ENCODE measurements at places on chromosomes 7 and 10.

GRCh38 chr10:124165311-124165710 lies 71.9 kb upstream of the CHST15 start:
- DNase-seq = no peak

- no peak for DNase-seq
These were observed 4.1 kb upstream of the TLX1 start for GRCh38 chr10:101126684-101127628.

- DNase-seq = no peak
These were observed 48.4 kb downstream of the PRR15 start for GRCh38 chr7:29611941-29612544.

DNA sequence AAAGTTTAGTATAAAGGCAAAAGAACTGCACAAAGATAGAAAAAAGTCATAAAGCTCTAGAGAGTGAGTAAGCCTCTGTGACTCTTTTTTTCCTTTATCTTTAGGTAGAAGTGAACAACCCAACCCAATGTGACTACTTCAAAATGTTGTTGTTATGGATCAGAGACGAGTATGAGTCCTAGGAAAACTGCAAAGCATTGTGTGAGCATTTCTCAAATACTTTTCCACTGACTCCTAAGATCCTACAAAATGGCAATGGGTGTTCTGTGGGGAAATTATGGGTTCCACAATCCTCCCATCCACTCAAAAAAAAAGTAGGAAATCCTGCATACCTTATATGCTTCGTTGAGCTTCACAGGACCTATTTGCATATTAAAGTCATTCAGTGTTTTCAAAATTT lies 177.1 kb downstream of the DGKI start:
- peak; percentile 56 for DNase-seq

DNA sequence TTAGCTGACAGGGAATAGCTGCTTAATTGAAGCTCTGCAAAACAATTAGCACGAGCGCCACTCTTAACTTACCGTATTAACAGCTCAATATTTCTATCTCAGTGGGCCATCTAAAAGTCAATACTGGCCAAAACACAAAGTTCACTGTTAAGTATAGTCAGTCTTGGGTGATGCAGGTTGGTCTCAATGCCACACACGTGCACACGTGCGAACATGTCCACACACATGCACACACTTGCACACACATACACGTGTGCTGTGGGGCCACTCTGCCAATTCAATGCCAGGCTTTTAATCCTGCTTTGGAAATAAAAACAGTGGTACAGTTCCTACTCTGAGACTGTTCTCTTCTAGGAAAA lies 105.1 kb downstream of the GRB10 start:
- DNase-seq = no peak

- no peak for DNase-seq
These were observed 752 bp downstream of the KLF14 start for GRCh38 chr7:130732980-130733930.

- no peak for DNase-seq
These were observed 154.3 kb upstream of the LAMB4 start for GRCh38 chr7:108284349-108285002.

DNA sequence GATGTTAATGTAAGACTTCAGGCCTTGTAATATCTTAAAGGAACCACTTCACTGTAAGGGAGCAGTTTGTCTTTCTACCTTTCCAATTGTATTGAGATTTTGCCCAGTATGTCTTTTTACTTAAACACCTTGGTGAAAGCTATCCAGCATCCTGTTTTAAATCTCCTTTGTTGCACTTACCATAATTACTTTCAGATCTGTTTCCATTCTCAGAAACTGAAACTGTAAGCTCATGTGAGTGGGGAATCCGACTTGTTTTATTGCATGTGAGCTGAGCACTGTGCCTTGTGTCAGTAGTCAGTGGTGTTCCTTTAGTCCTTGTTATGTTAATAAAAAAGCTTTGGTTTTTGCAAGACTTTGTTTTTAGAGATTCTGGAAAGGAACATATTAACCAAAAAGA lies 42.2 kb downstream of the BMPR1A start:
- peak; percentile 55 for DNase-seq

DNA sequence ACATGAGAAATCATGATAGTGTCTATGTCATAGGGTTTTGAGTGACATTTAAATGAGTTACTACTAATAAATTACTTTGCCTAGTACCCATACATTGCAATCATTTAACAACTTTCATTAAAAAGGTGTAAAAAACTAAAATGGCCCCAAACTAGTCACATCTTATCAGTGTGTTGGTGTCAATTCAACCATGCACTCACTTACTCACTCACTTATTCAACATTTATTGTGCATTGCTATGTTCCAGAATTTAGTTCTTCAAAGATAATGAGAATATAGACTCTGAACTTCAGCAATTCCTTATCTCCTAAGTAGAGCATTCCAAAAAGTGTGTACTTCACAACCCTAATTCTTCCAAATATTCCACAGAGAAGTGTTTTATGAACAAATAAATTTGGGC lies 965.7 kb downstream of the REEP3 start:
- DNase-seq = no peak

DNA sequence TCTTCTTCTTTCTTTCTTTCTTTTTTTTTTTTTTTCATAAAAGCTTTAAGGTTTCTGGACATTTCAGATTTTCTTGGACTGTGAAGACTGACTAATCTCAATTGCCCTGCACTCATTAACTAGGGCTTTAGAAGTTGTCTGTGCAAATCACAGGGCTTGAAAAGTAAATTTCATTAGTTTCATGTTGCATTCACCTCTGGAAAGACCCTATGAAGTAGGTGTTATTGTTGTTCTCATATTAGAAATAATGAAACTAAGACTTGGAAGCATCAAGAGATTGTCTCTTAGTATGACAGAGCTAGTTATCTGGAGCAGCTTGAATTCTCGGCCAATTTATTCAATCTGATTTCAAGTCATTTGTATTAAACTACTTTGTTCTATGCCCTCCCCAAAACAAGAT lies 28.2 kb upstream of the SEMA3D start:
- DNase-seq = no peak

Measured in fibroblast of the aortic adventitia (primary cell).